ENCODE measurements at places on chromosomes 12 and 14.

DNA sequence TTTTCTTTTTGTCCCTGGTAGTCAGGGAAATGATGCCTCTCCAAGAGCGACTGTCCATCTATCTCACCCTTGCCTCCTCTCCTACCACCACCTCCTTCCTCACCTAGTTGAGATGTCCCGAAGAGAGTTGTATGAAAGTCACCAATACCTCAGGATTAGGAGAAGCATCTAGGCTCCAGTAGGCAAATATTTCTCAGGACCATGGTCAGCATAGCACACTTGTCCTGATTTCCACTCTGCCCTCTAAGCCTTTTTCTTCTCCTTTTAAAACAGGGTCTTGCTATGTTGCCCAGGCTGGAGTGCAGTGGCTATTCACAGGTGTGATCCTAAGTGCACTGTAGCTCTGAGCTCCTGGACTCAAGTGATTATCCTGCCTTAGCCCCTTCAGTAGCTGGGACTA, 268.4 kb upstream of the PELI2 start:
- DNase-seq: no peak

DNA sequence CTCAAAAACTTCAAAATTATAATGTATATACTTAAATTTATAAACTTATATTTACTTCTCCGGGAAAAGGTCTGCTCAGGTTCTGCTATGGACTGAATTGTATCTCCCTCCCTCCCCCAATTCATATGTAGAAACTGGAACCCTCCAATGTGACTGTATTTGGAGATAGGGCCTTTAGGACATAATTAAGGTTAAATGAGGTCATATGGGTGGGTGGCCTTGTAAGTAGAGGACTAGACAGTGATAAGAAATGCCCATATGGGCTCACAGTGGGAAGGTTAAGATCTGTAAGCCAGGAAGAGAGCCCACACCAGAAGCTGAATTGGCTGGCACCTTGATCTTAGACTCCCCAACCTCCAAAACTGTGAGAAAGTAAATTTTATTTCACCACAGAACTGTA, 84.5 kb downstream of the TAOK3 start:
- no peak for DNase-seq

GRCh38 chr12:131883521-131883900, 10.9 kb upstream of the ULK1 start:
- no peak for DNase-seq

GRCh38 chr14:61462566-61463193, 141.3 kb downstream of the PRKCH start:
- DNase-seq: no peak

- no peak for DNase-seq
These were observed 182.9 kb downstream of the GLT1D1 start for GRCh38 chr12:129036135-129036534.

GRCh38 chr12:104348283-104348993, 44.9 kb downstream of the EID3 start:
- no peak for DNase-seq

GRCh38 chr14:65594153-65594881, 181.8 kb downstream of the FUT8 start:
- no peak for DNase-seq

DNA sequence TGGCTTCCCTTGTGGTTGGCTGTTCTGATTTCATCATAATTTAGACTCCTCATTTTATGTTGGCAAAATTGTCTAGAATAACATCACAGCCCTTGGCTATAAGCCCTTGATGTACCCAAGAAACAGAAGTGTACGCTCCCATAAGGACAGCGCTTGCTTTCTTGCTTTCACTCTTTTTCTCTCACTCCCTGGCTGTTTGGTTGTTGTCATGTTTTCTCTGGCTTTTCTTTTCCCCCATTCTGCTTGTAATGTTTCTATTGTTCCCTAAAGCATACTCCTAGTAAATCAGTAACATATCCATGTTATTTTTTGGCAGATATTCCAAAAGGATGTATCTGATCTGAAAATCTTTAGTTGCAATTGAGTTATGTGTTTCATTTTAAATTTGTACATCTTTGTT, 530.5 kb downstream of the NOVA1 start:
- no peak for DNase-seq

DNA sequence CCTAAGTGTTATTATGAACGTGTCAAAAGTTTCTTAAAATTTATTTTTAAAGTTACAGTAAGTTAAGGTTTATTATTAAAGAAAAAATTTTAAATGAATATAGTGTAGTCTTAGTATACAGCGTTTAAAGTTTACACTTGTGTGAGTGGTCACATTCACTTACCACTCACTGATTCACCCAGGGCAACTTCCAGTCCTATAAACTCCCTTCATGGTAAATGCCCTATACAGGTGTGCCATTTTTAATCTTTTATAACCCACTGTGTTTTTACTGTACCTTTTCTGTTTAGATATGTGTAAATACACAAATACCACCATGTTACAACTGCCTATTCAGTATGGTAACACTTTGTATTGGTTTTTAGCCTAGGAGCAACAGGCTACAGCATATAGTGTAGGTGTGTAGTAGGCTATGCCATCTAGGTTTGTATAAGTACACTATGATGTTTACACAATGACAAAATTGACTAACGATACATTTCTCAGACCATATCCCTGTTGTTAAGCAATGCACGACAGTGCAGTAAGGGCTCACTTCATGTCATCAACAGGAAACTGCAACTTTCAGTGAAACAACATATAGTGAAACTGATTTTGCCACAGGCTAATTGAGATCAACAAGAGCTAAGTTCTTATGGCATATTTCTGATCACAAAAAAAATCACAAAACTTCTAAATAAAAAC, 112.0 kb upstream of the TMCC3 start:
- DNase-seq: no peak

DNA sequence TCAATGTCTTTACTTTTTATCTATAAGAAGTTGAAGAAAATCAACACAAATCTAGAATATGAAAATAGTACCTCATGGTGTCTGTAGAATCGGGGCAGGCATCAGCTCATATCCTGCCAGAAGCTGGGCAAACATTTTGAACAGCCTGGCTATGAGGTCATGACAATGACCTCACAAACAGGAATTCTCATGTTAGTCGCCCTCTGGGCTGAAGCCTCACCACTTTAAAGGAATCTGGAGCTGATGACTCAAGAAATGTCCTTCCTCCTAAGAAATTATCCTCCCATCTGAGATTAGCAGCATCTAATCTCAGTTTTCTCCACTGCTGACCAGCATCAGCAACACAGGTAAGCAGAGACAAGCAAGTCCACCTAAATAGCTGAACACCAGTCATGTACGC, 27.1 kb downstream of the CLIP1 start:
- no peak for DNase-seq

DNA sequence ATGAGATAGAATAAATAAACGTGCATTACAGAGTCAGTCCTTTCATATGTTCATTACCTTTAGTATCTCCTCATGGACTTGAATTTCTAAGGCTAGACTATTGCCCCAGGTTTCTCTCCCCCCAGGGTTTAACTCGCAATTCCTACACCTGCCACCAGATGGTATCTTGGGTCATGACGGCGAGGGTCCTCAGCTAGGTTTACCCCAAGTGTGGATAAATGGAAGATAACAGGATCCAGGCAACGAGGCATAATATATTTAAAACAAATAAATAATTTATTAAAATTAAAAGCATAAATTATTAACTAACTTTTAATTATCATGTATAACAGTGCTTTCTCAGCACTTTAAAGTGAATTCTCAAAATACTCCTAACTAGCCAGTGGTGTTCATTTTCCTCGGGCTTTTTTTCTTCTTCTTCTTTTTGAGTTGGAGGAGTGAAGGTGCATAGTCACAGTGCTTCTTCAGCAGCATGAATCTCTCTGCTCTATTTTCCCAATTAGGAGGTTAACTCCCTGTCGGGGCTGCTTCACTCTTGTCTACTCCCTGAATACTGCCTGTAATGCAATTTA, 243.5 kb upstream of the CAND1 start:
- peak; percentile 64 for DNase-seq

- DNase-seq: no peak
These were observed 60.8 kb downstream of the GALNT16 start for GRCh38 chr14:69320581-69321365.

DNA sequence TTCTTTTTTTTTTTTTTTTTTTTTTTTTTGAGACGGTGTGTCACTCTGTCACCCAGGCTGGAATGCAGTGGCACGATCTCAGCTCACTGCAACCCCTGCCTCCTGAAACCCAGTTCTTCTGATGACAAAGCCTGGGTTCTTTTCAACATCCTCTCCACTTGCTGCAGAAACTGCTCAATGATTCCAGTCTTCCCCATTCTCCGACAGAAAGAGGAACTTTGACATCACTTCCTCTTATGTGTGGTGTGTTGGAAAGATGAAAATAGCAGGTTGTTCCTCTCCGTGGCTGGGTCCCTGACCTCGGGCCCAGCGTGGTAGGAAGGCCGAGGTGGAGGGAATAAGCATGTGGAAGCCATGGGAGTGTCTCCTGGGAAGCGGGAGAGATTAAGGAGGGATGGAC, 198.4 kb downstream of the PHETA1 start:
- no peak for DNase-seq

DNA sequence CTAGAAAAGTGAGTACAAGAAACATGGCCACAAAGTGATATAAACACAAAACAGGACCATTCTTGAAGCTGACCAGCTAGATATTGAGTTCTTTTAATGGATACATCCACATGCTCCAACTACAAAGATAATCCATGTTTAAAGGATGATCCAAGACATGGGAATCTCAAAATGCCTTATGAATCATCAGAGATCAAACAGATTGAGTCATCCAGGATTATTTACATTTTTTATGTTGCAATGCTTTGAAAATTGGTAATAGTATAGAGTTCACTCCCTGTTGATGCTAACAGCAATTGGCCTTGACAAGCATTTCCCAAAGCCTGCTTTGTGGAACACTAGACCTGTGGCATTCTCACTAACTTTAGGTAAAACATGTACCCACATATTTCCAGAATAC, 293.0 kb upstream of the TBX3 start:
- no peak for DNase-seq

GRCh38 chr14:100994082-100994481, 90.6 kb upstream of the RTL1 start:
- DNase-seq: no peak

- no peak for DNase-seq
These were observed 350.1 kb upstream of the ATP2B1 start for GRCh38 chr12:90058704-90059103.

GRCh38 chr12:3285570-3285969, 205.4 kb upstream of the PRMT8 start:
- no peak for DNase-seq

- DNase-seq: no peak
These were observed 44.9 kb downstream of the CAPZA3 start for GRCh38 chr12:18782827-18783226.

GRCh38 chr14:83638748-83639504, 1891.0 kb upstream of the FLRT2 start:
- DNase-seq: no peak

DNA sequence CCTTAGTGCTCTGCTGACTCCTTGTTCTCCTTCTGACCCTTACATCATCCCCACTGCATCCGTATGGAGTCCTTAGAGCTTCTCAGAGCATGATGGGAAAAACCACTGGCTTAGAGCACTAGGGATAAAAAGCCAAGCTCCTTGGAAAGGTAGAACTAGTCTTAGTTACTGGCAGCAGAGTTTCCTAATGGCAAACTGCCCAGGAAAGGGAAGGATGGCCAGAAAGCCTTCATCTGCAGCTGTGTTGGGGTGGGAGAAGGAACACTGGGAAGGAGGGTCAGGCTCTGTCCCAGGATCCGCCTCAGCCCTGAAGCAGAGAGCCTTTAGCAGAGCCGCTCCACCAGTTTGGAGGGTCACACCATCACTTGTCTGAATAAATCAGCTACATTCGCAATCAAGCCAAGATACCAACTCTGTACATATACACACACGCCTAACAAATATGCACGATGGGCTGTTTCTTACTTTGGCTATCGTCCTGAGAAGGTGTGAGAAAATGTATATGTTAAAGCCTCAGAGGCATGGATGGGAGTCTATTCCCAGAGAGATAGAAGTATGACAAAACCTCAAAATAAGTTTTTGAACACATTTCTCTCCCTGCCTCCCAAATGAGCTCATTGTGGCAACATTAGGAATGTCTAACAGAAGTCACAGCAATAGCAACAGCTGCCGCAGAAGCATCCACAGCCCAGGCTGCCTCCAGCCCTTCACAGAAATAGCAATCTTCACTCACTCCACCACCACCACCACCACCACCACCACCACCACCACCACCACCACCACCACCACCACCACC, 18.6 kb upstream of the GALNT8 start:
- no peak for DNase-seq

DNA sequence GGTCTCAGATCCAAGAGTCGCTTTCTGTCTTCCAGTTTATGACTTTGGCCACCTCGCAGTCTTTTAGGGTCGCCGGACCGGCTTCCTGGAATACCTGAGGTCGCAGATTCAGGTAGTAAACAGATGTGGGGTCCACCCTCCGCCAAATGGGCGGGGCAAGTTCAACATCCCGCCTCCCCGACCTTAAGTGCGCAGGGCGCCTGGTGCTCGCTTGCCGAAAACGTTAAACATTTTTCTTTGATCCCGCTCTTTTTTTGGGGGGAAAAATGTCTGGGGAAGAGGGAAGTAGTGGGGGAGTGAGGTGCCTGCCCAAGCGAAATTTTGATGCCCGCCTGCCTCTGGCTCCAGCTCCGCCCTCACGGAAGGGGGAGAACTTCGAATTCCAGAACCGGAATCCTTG, 73.9 kb upstream of the TBX5 start:
- DNase-seq: no peak

DNA sequence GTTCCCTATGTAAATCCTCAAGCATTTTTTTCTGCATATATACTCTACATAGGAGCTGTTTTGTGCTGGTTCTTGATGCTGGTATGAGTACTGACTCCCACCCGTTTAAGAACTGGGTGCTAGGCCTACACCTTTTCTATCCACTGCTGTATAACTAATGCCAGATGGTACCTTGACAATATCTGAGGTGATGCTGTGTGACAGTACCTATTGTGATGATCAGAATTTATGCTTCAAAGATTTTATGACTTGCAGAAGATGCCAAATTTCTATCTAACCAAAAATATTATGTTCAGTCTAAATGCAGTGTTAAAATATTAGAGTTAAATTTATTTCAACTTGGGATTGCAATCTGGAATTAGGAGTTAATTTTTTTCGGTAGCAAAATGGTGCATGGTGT, 272.3 kb upstream of the NOVA1 start:
- DNase-seq: no peak

GRCh38 chr14:89509891-89510290, 92.9 kb upstream of the FOXN3 start:
- DNase-seq: no peak

DNA sequence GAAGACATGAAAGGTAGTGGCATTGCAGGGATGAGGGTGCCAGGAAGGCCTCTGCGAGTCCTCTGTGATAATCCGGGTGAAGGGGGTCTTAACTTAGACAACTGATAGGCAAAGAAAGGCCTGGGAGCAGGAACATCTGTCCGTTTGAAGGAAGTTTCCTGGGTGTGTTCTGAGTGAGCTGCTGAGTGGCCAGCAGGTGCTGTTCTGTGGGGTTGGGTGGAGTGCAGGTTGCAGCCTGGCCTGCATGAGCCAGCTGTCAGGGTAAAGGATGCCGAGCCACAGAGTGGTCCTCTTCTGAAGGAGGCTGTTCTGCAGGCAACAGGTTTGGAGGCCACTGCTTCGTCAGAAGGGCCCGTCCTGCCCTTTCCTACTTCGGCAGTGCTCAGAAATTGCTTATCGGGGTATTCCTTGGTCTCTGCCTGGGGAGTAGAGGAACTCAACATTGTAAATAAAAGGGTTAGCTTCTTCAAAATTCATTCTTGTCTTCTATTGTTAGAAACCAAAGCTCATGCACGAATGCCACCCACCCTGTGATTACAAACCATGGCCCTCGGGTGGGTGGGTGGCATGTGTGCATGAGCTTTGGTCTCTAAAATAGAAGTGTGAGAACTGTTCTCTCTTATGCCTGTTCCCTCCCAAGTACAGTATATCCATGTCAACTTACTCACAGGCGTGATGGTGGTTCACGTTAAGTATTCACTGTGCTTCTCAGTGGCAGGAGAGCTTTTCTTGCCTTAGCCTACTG, 118.9 kb downstream of the CHST11 start:
- no peak for DNase-seq
